ENCODE measurements at places on chromosomes 6 and 20. TPM values are rescaled to one million over a fixed set of nuclear protein-coding genes. Genes with fewer than 3 reads are reported as not detected.

DNA sequence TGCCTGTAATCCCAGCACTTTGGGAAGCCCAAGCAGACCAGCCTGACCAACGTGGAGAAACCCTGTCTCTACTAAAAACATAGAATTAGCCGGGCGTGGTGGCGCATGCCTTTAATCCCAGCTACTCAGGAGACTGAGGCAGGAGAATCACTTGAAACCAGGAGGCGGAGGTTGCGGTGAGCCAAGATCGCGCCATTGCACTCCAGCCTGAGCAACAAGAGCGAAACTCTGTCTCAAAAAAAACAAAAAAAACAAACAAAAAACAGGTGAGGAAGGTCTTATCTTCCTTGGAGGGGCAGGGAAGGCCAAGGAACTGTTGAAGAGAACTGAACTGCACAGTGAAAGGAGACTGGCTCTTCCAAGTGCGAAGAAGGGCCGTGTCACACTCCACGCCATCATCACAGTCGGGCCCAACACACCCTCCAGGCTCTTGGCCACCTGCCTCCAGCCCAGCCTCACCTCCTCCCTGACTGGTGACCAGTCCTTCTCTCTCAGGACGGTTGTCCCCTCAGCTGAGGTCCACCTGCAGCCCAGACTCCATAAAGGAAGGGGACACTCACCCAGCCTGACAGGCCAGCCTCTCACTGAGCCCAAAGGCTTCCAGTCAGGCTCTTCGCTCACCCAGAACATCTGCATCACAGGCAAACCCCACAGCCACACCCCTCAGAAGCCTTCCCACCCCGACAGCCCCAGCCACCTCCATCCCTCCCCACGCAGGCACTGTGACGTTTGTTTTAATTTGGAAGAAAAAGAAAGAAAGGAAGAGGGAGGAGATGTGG is 4.1 kb downstream of the ZC3H12D start:
- no peaks in the 10 kb centered on the region for H3K27me3 ChIP-seq
- H3K4me1 ChIP-seq = peaks cover 21% of the 10 kb centered on the region
- DNase-seq = no peak

DNA sequence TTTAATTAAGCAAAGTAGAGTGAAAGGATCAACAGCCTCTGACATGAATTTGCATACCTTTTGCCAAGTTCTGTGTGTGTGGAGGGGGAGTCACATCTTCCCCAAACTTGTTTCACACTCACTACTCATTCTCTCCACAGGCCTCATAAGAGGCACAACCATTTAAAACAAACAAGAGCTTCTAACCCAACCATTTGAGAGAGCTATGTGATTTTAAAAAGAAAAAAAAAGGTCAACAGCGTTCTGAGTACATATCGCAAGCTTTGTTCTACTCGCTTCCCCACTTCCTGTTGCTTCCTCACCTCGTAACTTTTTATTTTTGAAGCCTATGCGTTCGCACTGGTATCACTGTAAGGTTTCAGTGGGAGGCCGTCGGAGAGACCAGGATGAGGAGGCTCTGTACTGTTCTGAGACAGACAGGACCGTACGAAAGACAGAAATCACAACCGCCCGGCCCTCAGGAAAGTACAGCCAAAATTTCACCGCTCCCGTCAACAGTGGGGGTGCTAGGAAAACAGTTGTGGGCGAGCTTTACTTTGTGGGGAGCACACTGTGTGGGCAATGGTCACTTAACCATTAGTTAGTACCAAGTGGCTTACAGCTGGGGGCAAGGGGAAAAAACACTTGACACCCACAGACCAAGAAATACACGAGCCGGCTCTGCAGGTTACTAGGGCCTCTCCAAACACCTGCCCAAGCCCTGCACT is 61.3 kb downstream of the TRERF1 start:
- no peak overlapping the region for H3K4me3 ChIP-seq
- H3K4me1 ChIP-seq = no peaks in the 10 kb centered on the region
- no peak for DNase-seq
- H3K27me3 ChIP-seq = no peaks in the 10 kb centered on the region

DNA sequence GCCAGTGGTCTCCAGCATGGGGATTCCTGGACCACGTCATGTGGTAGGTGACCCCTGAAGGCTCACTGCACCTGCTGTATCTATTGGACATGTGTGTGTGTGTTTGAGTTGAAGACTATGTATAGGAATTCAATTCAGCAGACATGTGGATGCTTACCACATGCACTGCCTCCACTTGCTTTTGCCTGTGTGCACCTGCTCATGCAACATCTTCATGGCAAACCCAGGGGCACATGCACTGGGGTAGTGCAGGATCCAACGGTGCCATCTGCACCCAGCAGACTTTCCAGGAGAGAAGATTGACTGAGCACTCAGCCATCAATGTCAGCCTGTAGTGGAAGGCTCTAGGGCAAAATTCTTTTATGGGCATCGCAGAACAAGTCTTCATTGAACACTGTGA is 299.4 kb downstream of the CDH26 start:
- peaks cover 9% of the 10 kb centered on the region for H3K4me1 ChIP-seq
- DNase-seq = no peak
- no peaks in the 10 kb centered on the region for H3K27me3 ChIP-seq
- H3K36me3 ChIP-seq = no peaks in the 10 kb centered on the region
- H3K27ac ChIP-seq = no peak overlapping the region
- H3K4me3 ChIP-seq = no peak overlapping the region

The SLC26A8 gene
- 0.77 TPM for total RNA-seq

The ATXN1 gene
- total RNA-seq = 39.6 TPM

The RPL7L1 gene
- total RNA-seq = 105 TPM
